ENCODE measurements at places on chromosomes 7 and 10. TPM values are rescaled to one million over a fixed set of nuclear protein-coding genes. Genes with fewer than 3 reads are reported as not detected.

The ABCB4 gene
- not detected for total RNA-seq

GRCh38 chr7:75847707-75848106 is 31.1 kb upstream of the RHBDD2 start:
- no peak for DNase-seq
- no peaks in the 10 kb centered on the region for H3K27me3 ChIP-seq

DNA sequence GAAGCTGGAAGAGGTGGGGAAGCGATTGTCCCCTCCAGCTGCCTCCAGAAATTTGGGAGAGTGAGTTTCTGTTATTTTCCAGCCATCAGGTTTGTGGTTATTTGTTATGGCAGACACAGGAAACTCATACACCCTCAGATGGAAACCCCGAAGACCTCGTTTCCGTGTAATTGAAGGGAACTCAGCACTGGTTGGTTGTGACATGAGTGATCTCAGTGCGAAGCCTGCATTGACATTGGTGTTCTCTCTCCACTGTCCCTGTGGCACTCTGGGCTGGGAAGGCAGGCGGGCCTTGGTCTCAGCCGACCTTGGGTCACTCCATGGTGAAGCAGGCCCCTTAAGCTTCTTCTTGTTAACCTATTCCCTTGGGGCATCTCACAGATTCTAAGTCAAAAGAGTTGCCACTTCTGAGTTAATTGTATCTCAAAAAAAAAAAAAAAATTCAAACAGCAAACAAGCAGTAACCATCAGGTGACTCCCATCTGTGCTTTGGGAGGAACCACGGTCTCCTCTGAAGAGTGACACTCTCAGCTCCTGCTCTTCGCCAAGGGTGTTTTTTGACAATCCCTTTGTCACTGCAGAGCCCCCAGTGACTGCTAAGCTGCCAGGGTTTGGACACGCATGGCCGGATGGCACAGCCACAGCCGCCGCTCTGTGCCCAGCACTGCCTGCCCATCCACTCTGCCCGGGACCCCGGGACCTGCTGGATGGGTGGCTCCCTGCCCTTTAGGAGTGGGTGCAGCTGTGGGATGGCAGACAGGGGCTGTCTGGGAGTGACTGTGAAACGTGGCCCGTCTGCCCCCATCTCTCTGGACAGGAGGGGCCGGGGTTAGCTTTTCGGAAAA is 233.6 kb downstream of the PRPF18 start:
- no peaks in the 10 kb centered on the region for H3K27me3 ChIP-seq
- H3K4me1 ChIP-seq, result peaks cover 10% of the 10 kb centered on the region
- H3K27ac ChIP-seq, result no peak overlapping the region
- H3K4me3 ChIP-seq, result no peak overlapping the region
- DNase-seq, result peak; percentile 28

- no peak for DNase-seq
- H3K4me3 ChIP-seq, result no peak overlapping the region
- peaks cover 19% of the 10 kb centered on the region for H3K4me1 ChIP-seq
Measured at GRCh38 chr10:79092292-79092896, 23.6 kb downstream of the ZMIZ1 start.

DNA sequence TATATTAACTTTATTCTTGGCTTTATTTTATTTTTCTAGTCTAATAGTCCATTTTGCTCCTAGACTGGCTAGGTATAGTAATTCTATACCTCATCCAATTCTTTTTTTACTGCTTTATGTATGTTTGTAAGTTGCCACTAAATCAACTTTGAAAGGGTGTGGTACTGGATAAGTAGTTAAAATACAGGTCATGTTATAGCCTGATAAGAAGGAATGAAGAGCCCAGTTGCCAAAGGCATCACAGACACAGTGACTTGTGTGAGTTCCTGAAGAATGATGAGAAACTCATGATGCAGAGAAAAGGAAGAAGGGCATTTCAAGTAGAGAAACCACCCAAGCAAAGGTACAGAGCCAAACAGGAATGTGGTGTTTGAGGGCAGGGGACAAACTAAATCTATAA is 27.3 kb downstream of the NAPEPLD start:
- H3K4me1 ChIP-seq, result no peaks in the 10 kb centered on the region
- no peaks in the 10 kb centered on the region for H3K27me3 ChIP-seq
- no peak for DNase-seq
- no peak overlapping the region for H3K27ac ChIP-seq
- H3K36me3 ChIP-seq, result peaks cover 24% of the 10 kb centered on the region
